ENCODE measurements at places on chromosomes 1 and 21. TPM values are rescaled to one million over a fixed set of nuclear protein-coding genes. Genes with fewer than 3 reads are reported as not detected.
A peak's percentile ranks its signal among the peaks of the same experiment; 100 is the strongest.

The FASLG gene
- total RNA-seq = not detected

The RCAN3 gene
- 32.5 TPM for total RNA-seq

- no peaks in the 10 kb centered on the region for H3K36me3 ChIP-seq
- peaks cover 33% of the 10 kb centered on the region for H3K27me3 ChIP-seq
- DNase-seq = no peak
- no peak overlapping the region for H3K4me3 ChIP-seq
These were observed 63.9 kb upstream of the VAV3 start for GRCh38 chr1:108028841-108029388.

- DNase-seq = no peak
- H3K4me3 ChIP-seq = no peak overlapping the region
- peaks cover 31% of the 10 kb centered on the region for H3K4me1 ChIP-seq
- H3K27me3 ChIP-seq = no peaks in the 10 kb centered on the region
- H3K36me3 ChIP-seq = peaks cover 3% of the 10 kb centered on the region
- no peak overlapping the region for H3K27ac ChIP-seq
These were observed 150.8 kb downstream of the ROR1 start for GRCh38 chr1:63924600-63924999.

The PTPN22 gene
- total RNA-seq = not detected

DNA sequence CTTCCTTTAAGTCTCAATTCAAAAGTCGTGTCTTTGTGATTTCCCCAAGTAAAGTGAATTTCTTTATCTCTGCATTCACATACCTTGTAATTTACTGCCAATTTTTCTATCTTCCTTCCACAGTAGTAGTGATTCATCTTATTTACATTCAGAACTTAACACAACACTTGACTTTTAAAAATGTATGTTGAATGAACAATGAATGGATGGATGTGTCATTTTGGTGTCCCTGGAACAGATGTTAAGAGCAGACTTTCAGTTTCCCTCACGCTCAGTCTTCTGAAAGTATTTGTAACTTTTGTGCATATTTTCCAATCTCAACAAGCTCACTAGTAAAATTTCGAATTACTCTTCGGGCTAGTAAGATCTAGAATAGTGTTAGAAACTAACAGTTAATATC lies 352.0 kb downstream of the HHIPL2 start:
- H3K4me1 ChIP-seq = no peaks in the 10 kb centered on the region
- no peak for DNase-seq
- H3K4me3 ChIP-seq = no peak overlapping the region
- no peak overlapping the region for H3K27ac ChIP-seq

The PRELP gene
- total RNA-seq = 0.14 TPM

- H3K4me3 ChIP-seq = no peak overlapping the region
- no peak overlapping the region for H3K27ac ChIP-seq
- no peaks in the 10 kb centered on the region for H3K4me1 ChIP-seq
- H3K27me3 ChIP-seq = peaks cover 45% of the 10 kb centered on the region
These were observed 41.4 kb upstream of the SELENON start for GRCh38 chr1:25758466-25759070.

GRCh38 chr1:154955718-154956543 lies at the start of gene PBXIP1:
PBXIP1 (minus strand) TSS chr1:154956099; CDS start chr1:154953721, 2,378 bp downstream.
- H3K4me1 ChIP-seq = peaks cover 43% of the 10 kb centered on the region
- DNase-seq = peak; percentile 79
- H3K27ac ChIP-seq = peak within 1 kb of the TSS; percentile 98
- no peaks in the 10 kb centered on the region for H3K36me3 ChIP-seq

The WNT2B gene
- 0.77 TPM for total RNA-seq

GRCh38 chr1:27102707-27103468 lies 52.0 kb downstream of the SLC9A1 start:
- H3K4me1 ChIP-seq = peaks cover 6% of the 10 kb centered on the region
- H3K27ac ChIP-seq = peak overlapping the region; percentile 86
- H3K4me3 ChIP-seq = no peak overlapping the region
- no peaks in the 10 kb centered on the region for H3K27me3 ChIP-seq
- H3K36me3 ChIP-seq = peaks cover 2% of the 10 kb centered on the region

GRCh38 chr1:63294803-63295594 lies 27.4 kb upstream of the FOXD3 start:
- peaks cover 8% of the 10 kb centered on the region for H3K27me3 ChIP-seq
- no peak overlapping the region for H3K4me3 ChIP-seq
- DNase-seq = no peak
- H3K4me1 ChIP-seq = peaks cover 1% of the 10 kb centered on the region
- H3K36me3 ChIP-seq = no peaks in the 10 kb centered on the region

GRCh38 chr1:47424336-47424982 lies 8.4 kb downstream of the FOXE3 start:
- no peaks in the 10 kb centered on the region for H3K36me3 ChIP-seq
- DNase-seq = no peak
- no peak overlapping the region for H3K27ac ChIP-seq
- H3K4me1 ChIP-seq = no peaks in the 10 kb centered on the region

The SVBP gene
- total RNA-seq = 58.4 TPM

DNA sequence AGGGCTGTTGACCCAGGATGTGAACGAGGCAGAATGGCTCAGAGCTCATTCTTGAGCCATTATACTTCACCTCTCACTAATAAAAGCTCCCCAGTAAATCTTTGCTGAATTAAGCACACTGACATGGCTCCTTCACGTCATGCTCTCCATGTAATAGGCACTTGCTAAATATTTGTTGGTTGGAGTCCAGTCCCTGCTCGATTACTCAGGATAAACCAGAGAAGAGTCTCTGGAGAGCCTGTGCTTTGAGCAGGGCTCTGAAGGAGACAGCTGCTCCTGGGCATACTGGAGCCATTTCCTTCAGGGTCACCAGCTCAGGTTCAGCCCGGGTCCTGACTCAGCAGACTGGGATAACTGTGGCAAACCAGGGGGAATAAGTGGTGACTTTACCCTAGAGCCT lies 46.9 kb downstream of the HLX start:
- H3K27me3 ChIP-seq = peaks cover 17% of the 10 kb centered on the region
- H3K4me3 ChIP-seq = no peak overlapping the region
- no peak overlapping the region for H3K27ac ChIP-seq
- peaks cover 18% of the 10 kb centered on the region for H3K4me1 ChIP-seq

The DENND2D gene
- total RNA-seq = 3.0 TPM

DNA sequence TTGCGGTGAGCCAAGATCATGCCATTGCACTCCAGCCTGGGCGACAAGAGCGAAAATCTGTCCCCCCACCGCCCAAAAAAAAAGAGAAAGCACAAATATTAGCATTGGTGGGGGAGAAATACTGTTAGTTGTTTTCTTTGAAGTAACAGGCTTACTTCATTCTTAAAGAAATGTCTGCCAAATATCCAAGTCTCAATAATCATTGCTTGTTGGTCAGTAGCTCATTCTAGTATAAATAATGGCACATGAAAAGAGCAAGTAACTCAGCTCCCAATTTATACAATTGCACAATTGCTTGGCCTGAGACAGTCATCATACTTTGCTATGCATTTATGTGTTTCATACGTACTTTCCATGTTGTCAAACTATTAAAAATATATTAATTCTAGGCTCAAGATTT lies 499.2 kb upstream of the PLXNA2 start:
- DNase-seq = no peak
- no peaks in the 10 kb centered on the region for H3K4me1 ChIP-seq
- no peaks in the 10 kb centered on the region for H3K36me3 ChIP-seq

The CCDC27 gene
- total RNA-seq = not detected

The SLAMF9 gene
- not detected for total RNA-seq

DNA sequence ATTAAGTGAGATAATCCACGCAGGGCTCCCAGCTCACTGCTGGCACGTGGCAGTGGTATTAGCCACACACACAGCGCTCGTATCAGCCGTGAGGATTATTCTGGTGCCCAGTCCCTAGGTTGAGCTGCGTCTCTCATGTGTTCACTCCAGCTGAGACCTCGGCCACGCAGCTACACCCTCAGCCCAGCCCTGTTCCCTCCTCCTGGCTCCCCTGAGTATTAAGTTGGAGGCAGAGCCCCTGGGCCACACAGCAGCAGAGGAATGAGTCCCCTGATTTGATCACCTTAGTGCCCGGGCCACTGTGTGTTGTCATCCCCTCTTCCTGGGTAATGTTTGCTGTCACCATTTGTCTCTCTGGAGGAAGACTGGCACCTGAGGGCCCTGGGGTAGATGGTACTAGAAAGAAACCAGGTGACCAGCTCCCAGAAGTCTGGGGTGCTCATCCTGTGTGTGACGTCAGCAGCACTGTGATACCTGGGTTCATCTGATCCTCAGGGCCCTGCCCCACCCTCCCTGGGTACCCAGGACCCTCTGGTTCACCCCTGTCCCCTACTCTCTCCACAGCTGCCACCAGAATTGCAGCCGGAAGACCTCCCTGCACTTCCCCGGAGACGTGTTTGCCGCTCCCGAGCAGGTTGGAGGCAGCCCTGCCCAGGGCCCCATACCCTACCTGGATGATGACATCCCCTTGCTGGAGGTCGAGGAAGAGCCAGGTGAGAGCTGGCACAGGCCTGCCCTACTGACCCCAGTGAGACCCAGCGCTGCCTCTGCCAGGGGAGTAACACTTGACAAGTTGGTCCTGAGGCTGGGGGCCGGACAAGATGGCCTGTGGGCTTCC lies 40.1 kb downstream of the DISP3 start:
- H3K27me3 ChIP-seq = no peaks in the 10 kb centered on the region
- H3K4me1 ChIP-seq = no peaks in the 10 kb centered on the region
- no peak overlapping the region for H3K27ac ChIP-seq
- no peak for DNase-seq
- H3K36me3 ChIP-seq = no peaks in the 10 kb centered on the region

- H3K27me3 ChIP-seq = no peaks in the 10 kb centered on the region
- H3K36me3 ChIP-seq = peaks cover 79% of the 10 kb centered on the region
- DNase-seq = no peak
- H3K4me3 ChIP-seq = no peak overlapping the region
- H3K4me1 ChIP-seq = no peaks in the 10 kb centered on the region
- H3K27ac ChIP-seq = no peak overlapping the region
These were observed 33.4 kb downstream of the OBSCN start for GRCh38 chr1:228241259-228241658.

The OLFML2B gene
- 1.8 TPM for total RNA-seq

The F13B gene
- not detected for total RNA-seq

The LDLRAD1 gene
- 0.84 TPM for total RNA-seq

The KCNK1 gene
- total RNA-seq = 9.7 TPM

The LENEP gene
- 0.84 TPM for total RNA-seq

- H3K27ac ChIP-seq = no peak overlapping the region
- no peaks in the 10 kb centered on the region for H3K36me3 ChIP-seq
- no peak for DNase-seq
- peaks cover 8% of the 10 kb centered on the region for H3K27me3 ChIP-seq
- H3K4me3 ChIP-seq = no peak overlapping the region
These were observed 138.8 kb upstream of the RUNX3 start for GRCh38 chr1:25068829-25069228.

- H3K27me3 ChIP-seq = peaks cover 48% of the 10 kb centered on the region
- no peak for DNase-seq
- no peak overlapping the region for H3K27ac ChIP-seq
- peaks cover 17% of the 10 kb centered on the region for H3K4me1 ChIP-seq
These were observed 14.6 kb upstream of the COL16A1 start for GRCh38 chr1:31718327-31718897.

The GNG4 gene
- total RNA-seq = 19.6 TPM

The CD84 gene
- total RNA-seq = not detected

- peaks cover 12% of the 10 kb centered on the region for H3K4me1 ChIP-seq
- H3K27ac ChIP-seq = no peak overlapping the region
- no peaks in the 10 kb centered on the region for H3K27me3 ChIP-seq
- H3K36me3 ChIP-seq = no peaks in the 10 kb centered on the region
- DNase-seq = no peak
These were observed 27.7 kb downstream of the GIPC2 start for GRCh38 chr1:78073441-78073840.

The RNF2 gene
- 35.1 TPM for total RNA-seq

DNA sequence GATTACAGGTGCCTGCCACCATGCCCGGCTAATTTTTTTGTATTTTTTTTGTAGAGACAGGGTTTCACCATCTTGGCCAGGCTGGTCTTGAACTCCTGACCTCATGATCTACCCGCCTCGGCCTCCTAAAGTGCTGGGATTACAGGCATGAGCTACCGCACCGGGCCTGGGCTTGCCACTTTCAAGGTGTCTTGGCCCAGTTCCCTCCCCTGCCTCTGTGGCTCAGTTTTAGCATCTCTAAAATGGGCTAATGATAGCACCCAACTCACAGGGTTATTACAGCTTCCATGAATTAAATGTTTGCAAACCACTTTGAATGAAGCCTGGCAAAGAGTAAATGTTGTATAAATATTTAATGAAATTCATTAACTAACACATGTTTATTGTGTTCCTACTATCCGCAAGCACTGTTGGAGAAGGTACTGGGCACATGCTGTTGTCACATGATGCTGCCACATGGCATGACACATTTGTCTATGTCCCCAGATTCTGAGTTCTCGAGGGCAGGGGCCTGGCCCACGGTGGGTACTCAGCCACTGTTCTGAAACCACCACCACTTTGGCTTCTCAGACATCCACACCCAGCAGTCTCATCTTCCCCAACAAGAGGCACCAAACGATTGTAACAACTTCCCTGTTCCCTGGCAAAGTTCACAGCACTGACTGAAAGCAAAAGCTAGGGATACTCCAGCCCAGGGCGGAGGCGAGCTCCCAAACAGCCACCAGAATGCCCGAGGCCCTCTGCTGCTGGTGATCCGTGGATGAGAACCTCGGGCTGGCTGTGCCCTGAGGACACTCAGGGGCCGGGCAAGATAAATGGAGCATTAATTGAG lies 9.7 kb downstream of the IFFO2 start:
- H3K27ac ChIP-seq = no peak overlapping the region
- H3K36me3 ChIP-seq = no peaks in the 10 kb centered on the region
- H3K27me3 ChIP-seq = no peaks in the 10 kb centered on the region

DNA sequence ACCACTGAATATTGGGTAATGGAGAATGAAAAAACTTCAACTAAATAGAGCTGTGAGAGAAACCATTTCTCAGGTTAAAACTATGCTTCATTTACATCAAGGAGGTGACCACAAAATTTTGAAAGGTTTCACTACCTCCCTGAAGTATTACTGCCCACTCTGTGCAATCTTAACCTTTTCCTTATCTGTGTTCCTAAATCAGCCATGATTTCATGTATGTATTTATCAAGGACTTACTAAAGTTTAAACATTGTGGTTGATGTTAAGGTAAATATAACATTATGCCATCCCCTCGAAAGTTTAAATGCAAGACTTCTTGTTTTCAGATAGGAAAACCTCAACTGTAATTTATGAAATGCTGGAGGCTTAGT lies 84.4 kb downstream of the CLEC20A start:
- peaks cover 1% of the 10 kb centered on the region for H3K4me1 ChIP-seq
- H3K4me3 ChIP-seq = no peak overlapping the region
- DNase-seq = no peak
- H3K36me3 ChIP-seq = peaks cover 30% of the 10 kb centered on the region
- no peaks in the 10 kb centered on the region for H3K27me3 ChIP-seq

- peaks cover 65% of the 10 kb centered on the region for H3K4me1 ChIP-seq
- H3K27me3 ChIP-seq = no peaks in the 10 kb centered on the region
- H3K36me3 ChIP-seq = peaks cover 21% of the 10 kb centered on the region
- H3K4me3 ChIP-seq = peak overlapping the region; percentile 57
- peak; percentile 77 for DNase-seq
These were observed 22.3 kb downstream of the DHRS3 start for GRCh38 chr1:12595757-12596006.
